ENCODE measurements at places on chromosomes 2 and 18.

DNA sequence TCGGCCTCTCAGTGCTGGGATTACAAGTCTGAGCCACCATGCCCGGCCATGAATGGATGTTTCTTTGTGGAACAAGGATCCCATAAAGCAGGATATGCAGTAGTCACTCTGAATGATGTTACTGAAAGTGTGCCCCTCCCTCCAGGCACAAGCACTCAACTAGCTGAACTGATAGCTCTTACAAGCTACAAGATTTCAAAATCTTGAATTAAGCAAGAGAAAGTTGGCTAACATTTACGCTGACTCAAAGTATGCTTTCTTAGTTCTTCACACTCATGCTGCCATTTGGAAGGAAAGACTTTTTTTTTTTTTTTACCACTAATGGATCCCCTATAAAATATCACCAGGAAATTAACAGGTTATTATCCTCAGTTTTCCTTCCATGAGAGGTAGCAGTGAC is 549.0 kb upstream of the PKDCC start:
- no peak for DNase-seq

GRCh38 chr18:58645398-58645797 is 16.5 kb upstream of the ALPK2 start:
- no peak for DNase-seq

GRCh38 chr18:35029770-35030169 is 11.4 kb upstream of the MAPRE2 start:
- DNase-seq: no peak

DNA sequence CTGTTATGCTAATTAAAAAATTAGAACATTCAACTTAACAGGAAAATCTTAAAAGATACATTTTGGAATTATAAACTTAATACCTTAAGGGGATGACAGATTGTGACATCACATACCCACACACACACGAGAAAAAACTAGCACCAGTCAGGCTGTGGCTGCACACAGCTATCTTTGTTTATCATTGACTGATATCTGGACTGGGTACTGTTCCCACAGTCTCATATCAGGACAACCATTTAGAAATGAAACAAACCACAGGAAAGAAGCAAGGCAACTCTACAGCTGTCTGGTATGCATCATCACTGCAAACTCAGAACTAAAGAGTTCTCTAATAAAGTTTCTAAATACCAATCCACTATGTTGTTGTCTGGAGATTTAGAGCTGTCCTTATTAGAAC is 210.9 kb upstream of the SMAD7 start:
- DNase-seq: no peak

DNA sequence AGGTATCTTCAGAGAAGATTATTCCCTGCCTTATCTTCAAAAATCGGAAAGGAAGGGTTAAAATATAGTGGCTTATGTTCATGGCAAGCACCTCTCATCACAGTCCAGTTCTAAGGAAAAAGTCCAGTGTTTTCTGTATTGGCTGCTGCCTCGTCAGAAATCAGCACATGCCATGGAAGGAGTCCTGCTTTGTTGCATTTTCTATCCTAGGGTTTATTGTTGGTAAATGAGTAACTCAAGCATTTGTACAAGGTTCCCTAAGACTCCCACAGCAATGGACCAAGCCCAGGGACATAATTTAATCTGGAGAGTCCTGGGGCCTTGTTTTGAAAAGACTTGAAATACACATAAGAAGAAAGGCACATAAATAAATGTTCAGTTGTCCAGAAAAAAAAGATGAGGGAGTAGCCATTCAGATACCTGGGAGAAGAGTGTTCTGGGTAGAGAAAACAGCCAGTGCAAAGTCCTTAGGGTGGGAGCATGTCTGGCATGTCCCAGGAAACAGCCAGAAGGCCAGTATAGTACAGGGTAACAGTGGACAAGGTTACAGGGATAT is 26.4 kb downstream of the NBEAL1 start:
- DNase-seq: no peak

GRCh38 chr2:170339322-170339721 is 161.4 kb downstream of the MYO3B start:
- no peak for DNase-seq
